ENCODE measurements at places on chromosomes 5 and 9. TPM values are rescaled to one million over a fixed set of nuclear protein-coding genes. Genes with fewer than 3 reads are reported as not detected.
A peak's percentile ranks its signal among the peaks of the same experiment; 100 is the strongest.

Gene ARL14EPL
- polyA plus RNA-seq = not detected

Gene PCDHB16
- polyA plus RNA-seq = 0.67 TPM

Gene EDIL3
- 5.2 TPM for polyA plus RNA-seq

DNA sequence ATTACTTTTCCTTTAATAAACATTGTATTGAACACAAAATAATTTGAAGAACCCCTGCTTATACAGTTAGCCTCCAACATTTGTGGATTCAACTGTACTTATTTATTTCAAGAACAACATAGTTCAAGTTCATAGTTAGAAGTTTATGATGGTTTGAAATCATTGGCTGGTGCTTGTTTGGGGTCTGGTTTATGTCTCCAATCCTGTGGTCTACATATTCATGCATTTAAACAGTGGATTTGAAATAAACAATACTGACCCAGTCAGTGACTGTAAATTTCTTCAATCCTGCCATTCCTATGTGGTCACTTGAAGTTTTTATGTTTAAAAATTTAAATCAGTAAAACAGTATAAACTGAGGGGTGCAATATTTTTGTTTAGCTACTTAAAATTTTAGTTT is 145.1 kb upstream of the TRPC7 start:
- DNase-seq = no peak

DNA sequence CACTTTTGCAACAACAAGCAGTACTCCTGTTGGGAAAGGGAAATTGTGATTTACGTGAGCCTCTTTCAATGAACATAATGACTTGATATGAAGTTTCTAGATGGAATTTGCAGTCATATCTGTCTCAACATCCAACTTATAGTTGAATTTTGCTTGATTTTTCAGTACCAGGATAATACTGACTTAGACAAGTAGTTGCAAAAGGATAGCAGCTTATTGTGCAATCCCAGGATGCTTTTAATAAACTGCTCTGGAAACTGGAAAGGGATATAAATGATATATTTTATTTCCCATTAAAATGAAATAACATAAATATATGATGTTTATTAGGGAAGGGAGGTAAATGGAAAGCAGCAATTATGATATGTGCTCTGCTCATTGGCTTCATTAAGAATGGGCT is 174.4 kb upstream of the RGMB start:
- DNase-seq = no peak

GRCh38 chr5:73796164-73797131 is 170.5 kb downstream of the ARHGEF28 start:
- DNase-seq = peak; percentile 29

- DNase-seq = no peak
These were observed 246.6 kb downstream of the TAF11L14 start for GRCh38 chr5:17880869-17881268.

DNA sequence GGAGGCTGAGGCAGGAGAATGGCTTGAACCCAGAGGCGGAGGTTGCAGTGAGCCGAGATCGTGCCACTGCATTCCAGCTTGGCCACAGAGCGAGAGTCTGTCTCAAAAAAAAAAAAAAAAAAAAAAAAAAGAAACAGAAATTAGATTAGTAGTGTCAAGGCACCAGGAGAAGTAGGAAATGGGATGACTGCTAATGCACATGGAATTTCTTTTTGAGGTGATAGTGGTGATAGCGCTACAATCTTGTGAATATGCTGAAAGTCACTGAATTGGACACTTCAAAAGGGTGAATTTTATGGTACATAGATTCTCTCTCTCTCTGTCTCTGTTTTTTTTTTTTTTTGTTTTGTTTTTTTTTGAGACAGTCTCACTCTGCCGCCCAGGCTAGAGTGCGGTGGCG is 42.1 kb upstream of the SUB1 start:
- no peak for DNase-seq

- no peak for DNase-seq
These were observed 35.1 kb downstream of the PJA2 start for GRCh38 chr5:109374625-109375024.

DNA sequence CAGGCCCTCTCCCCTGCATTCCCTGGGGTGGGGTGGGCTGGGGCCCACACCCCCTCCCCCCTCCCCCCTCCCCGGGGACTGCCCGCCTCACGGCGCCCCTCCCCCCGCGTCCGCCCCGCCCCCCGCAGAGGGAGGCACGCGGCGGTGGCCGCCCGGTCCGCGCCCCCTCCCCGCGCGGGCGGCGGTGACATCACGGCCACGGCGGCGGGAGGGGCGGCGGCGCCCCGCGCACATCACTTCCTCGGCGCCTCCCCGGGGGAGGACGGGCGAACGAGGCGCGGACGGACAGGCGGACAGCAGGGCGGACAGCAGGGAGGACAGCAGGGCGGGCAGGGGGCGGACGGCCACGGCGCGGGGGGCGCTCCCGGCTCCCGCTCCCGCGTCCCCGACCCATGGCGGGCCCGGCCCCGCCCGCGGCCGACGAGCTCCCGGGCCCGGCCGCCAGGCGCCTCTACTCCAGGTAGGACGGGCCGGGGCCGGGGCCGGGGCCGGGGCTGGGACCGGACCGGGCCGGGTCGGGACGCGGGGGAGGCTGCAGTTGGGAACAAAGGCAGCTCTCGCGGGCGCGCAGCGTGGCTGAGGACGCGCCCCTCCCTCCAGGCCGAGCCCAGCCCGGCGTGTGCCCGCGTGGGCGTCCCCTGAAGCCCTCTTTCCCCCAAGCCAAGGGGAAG is at the start of gene GPSM1:
GPSM1 (plus strand) TSS at position 236 of the 671 bp plus-strand sequence; CDS start at position 393, 157 bp downstream.
- peak; percentile 88 for DNase-seq

DNA sequence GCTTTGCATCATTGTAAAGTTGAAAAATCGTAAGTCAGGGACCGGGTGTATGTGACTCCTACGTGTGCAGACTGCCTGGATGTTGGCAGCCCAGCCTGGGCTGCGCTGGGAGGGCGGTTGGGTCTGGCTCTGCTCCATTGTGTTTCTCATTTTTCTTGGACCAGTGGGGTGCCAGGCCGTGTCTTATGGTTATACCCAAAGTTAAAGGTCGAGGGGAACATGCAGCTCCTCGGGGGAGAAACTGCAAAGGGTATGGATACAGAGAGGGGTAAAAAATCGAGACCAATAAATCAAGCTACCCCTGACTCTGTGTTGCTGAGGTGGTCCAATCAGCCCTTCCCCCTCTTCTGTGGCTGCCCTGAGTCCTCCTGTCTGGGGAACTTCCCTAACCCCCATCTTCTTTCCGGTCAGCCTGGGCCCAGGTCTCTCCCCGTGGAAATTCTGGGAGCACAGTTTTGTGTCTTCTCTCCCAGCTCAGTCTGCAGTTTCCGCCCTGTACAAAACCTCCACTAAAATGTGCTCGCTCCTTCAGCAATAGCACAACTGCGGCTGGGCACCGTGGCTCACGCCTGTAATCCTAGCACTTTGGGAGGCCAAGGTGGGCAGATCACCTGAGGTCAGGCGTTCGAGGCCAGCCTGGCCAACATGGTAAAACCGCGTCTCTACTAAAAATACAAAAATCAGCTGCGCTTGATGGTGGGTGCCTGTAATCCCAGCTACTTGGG is 34.1 kb upstream of the UNC5A start:
- DNase-seq = peak; percentile 16

- DNase-seq = peak; percentile 55
These were observed 146.5 kb downstream of the FANCC start for GRCh38 chr9:95171001-95171400.

- no peak for DNase-seq
These were observed 1040.8 kb downstream of the TAF11L14 start for GRCh38 chr5:18675041-18675440.

DNA sequence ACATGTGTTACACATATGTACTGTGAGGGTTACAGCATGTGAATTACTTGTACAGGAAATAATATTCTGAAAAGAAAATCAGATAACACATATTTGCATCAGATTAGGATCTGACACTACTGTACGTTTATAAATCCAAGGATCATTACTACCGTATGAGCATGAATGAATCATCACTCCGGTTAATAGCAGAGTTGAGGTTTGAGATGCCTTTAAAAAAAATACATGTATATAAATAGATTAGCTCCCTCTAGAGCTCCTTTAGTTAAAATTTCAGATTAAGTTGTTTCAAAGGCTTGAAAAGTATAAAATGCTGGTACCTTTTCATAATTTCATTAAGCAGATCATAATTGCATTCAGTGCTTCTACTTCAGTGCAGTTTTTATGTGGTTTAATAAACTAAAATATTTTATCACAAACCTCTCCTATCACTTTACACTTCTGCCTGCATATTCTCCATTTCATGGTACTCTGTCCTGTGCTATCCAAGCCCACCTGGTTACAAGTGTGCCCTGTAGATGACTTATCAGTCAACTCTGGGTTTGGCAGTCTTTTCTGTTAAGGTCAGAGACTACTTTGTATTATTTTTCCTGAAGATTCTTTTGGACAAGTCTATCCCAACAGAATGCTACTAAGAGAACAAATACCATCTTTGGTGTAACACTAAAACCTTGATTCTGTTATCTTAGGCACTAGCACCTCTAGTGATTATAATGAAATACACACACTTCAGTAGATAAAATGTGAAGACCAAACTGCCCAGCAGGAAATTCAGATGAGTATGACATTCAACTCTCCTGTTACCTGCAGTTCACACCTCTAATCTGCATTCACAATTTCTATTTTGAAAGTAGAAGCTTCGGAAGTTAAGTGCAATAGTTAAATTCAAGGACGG is 48.0 kb upstream of the POU5F2 start:
- DNase-seq = no peak

DNA sequence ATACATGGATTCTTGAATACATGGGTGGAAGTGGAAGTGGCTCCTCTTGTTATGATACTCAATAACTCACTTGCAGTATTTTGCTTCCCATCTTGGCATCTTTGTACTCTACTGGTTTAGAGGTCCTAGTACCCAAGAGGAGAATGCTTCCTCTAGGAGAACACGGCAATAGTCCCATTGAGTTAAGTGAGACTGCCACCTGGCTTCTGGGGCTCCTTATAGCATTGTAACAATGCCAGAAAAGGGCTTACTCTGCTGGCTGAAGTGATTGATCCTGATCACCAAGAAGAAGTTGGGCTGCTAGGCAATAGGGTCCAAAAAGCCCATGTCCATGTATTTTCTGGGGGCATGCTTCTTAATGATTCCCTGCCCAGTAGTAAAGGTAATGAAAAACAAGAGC is 627.6 kb upstream of the SGCD start:
- DNase-seq = no peak

- DNase-seq = no peak
These were observed 220.2 kb upstream of the MVB12B start for GRCh38 chr9:126106404-126106803.

- no peak for DNase-seq
These were observed 637.1 kb upstream of the CCNG1 start for GRCh38 chr5:162800301-162800700.

- no peak for DNase-seq
These were observed 152.9 kb upstream of the GNA14 start for GRCh38 chr9:77800924-77801551.

DNA sequence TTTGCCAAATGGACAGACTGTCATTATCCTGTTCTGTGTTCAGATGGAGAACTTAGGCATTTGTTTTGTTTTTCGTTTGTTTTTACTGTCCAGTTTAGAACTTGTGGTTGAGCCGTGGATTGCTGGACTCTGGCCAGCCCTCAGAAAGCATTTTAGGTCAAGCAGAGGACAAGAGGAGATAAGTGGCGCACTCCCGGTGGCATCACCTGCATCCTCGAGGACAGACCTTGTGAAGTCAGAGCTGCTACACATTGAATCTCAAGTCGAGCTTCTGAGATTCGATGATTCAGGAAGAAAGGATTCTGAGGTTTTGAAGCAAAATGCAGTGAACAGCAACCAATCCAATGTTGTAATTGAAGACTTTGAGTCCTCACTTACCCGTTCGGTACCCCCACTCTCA is 8.9 kb downstream of the MTRR start:
- no peak for DNase-seq

DNA sequence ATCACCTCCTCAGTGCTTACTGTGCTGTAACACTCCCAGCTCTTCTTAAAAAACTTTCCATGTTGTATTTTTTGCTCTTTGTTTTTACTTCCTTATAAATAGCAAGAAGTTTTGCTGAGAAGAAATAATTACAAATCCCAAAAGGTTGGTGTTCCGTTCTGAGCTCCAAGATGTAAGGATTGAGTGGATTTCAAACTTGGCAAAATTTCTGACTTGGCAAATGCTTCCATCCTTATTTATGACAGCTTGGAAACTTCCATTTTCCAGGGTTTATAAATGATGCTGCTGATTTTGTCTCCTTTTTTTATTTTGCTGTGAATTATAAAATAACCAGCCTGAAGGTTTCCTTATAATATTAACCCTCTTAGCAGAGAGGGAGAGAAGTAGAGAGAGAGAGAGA is 151.9 kb downstream of the NTRK2 start:
- DNase-seq = no peak

GRCh38 chr5:905139-905642 is 12.5 kb downstream of the TRIP13 start:
- peak; percentile 5 for DNase-seq

DNA sequence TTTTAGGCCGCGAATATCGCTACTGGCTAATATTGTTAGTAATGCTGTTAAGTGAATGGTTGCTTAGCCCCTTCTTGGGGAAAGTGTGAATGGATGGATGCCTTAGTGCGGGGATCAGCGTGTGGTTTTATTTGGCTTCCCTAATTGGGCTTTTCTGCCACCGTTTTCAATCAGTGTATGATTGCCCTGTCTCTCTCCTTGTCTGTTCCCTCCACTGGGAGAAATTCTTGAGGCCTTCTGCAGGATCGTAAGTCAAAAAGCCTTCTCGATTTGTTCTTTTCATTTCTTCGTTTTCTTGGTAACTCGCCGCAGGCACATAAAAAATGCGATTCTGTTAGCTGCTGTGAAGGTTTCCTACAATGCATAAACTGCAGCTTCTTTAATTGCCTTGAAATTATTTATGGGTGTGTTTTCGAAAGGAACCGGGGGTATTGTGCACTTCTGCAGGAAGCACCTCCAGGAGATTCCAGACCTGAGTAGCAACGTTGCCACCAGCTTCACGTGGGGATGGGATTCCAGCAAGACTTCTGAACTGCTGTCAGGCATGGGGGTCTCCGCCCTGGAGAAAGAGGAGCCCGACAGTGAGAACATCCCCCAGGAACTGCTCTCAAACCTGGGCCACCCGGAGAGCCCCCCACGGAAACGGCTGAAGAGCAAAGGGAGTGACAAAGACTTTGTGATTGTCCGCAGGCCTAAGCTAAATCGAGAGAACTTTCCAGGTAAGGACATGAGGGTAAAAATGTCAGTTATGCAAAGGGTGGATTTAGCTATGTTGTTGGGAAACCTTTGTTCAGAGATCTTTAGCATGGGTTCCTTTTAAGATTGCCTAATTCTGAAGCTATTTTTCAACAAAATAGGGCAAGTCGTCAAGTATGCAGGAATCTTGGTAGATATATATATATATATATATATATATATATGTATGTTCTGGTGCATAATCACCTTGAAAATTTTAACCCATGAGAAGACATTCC is 700 bp downstream of the SKP2 start:
- DNase-seq = peak; percentile 70
